ENCODE measurements at places on chromosomes 16 and 17.

- DNase-seq, result no peak
These were observed 10.4 kb downstream of the NHERF1 start for GRCh38 chr17:74758848-74759168.

DNA sequence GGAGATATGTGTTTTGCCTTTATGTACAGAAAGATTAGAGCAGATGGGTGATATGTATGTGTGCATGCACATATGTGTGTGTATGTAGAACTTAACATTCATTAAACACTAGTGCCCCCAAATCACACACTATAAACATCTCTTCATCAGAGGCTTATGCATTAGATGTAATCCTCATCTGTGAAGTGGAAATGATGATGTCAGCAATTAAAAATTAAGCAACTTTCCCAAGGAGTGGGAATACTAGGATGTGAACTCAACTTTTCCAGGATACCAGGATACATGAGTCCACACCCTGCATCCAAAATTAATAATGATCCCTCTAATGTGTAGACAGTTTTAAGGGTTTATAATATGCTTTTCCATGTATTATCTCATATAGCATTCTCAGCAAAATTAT is 127.7 kb upstream of the ADAMTS18 start:
- no peak for DNase-seq

DNA sequence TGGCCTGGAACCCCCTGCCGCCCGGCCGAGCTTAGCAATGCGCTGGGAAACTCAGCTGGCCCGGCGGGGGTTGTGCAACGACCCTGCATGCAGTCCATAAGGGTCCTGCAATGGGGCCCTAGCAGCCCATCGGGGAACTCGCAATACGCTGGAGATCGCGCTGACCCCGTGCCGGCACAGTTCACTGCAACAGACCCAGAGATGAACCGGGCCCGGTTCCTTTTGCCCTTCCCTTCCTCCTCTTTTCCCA is 375 bp downstream of the SLC25A11 start:
- no peak for DNase-seq

- DNase-seq, result no peak
These were observed 53.8 kb downstream of the PRMT7 start for GRCh38 chr16:68364561-68364998.

- no peak for DNase-seq
These were observed 668.8 kb downstream of the WWOX start for GRCh38 chr16:78768226-78768625.

GRCh38 chr16:70772493-70772892 is 28.5 kb downstream of the VAC14 start:
- no peak for DNase-seq

GRCh38 chr17:50835301-50836234 is at the start of gene WFIKKN2:
TSS of gene WFIKKN2 (plus strand) at chr17:50835586. CDS start at chr17:50835938, 352 bp downstream.
- DNase-seq, result no peak

GRCh38 chr16:19130852-19131824 is 17.4 kb downstream of the ITPRIPL2 start:
- peak; percentile 48 for DNase-seq

DNA sequence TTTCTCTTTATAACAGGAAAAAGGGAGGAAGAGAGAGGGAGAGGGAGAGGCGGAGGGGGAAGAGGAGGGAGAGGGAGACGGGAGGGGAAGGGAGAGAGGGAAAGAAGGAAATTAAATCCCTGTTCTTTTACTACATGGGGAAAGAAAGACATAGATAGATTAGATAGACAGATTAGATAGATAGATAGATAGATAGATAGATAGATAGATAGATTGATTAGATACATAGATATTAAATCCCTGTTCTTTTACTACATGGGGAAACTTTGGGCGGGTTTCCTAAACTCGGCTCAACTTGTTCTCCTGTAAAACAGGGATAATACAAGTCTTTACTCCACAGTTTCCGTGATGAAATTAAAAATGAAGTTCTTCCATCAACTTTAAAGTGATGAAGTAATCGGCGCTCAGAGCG is 661 bp downstream of the RFWD3 start:
- DNase-seq, result no peak

DNA sequence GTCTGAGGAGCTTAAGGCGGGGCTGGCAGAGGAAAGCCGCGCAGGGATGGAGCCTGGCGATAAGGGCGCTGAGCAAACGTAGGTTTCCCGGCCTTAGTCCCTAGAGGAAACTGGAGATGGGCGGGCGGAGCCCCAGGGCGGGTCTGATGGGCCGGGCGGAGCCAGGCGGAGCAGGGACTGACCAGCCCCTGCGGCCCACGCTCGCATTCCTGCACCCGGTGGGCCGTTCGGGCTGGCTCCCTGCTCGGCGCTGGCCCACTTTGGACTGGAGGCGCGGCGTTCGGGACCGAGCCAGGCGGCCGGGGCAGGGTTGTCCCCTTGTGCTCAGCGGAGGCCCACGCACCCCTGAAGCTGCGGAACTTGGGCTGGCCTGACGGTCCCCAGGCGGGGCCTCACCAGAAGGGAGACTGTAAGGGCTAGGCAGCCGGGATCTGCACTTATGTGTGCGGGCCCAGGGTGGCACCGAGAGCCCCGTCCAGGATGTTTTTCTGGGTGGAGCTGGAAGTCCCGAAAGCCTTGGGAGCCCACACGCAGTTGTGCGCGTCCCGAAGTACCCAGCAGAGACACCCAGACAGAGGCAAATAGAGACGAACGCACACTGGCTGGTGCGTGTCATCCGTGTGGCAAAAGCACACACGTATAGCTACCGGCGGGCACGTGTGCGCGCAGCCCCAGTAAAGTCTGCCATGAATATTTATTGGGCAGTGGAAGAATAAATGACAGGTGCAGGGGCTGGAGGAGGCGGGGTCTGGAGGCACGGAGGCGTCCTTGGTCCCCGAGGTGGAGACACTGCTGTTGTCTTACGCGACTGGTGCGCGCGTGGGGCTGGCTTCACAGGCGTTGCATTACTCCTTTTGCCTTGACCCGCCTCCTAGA is 1.4 kb downstream of the PYDC1 start:
- DNase-seq, result no peak

DNA sequence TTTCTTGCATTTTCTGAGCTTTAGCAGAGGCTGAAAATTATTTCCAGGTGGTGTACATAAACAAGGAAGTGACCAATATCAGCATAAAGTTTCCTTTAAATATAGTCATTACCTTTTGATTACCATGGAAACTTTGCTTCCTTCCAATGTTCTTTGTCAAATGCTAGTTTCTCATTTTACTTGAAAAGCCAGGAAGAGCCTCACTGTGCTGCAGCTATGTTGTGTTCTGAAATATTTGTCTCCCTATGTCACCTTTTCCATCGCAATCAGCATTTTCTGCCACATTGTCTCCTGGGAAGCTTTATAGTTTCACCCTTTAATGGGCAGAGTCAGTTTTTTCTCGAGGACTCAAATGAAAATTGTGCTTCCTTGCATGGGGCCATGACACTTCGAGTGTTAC is 496.0 kb downstream of the CDH8 start:
- no peak for DNase-seq

- no peak for DNase-seq
These were observed 985 bp upstream of the FZD2 start for GRCh38 chr17:44556166-44556831.

GRCh38 chr17:73288534-73289302 is 23.1 kb downstream of the CDC42EP4 start:
- DNase-seq, result no peak

- no peak for DNase-seq
These were observed 186.7 kb downstream of the RPTOR start for GRCh38 chr17:80731323-80731722.

- DNase-seq, result no peak
These were observed 11.6 kb upstream of the MARCHF10 start for GRCh38 chr17:62819511-62820221.

DNA sequence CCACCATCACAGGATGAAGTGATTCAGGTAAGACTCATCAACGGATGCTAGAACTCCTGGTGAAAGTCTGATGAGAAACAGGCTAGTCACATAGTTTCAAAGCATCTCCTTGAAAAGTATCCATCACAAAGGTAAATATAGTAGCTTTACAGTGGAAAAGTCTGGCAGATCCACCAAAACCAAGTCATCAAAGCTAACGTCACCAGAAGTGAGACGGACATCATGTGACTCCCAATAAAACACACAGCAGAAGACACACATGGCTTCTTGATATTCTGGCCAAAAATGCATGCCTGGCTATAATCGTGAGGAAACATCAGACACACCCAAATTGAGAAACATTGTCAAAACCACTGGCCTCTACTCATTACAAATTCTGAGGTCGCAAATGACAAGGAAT is 17.9 kb upstream of the TRPV3 start:
- no peak for DNase-seq

DNA sequence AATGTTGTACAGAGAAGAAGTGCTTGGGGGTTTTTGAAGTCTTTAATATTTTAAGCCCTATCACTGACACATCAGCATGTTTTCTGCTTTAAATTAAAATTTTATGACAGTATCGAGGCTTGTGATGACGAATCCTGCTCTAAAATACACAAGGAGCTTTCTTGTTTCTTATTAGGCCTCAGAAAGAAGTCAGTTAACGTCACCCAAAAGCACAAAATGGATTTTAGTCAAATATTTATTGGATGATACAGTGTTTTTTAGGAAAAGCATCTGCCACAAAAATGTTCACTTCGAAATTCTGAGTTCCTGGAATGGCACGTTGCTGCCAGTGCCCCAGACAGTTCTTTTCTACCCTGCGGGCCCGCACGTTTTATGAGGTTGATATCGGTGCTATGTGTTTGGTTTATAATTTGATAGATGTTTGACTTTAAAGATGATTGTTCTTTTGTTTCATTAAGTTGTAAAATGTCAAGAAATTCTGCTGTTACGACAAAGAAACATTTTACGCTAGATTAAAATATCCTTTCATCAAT is 57.8 kb downstream of the HLF start:
- no peak for DNase-seq

DNA sequence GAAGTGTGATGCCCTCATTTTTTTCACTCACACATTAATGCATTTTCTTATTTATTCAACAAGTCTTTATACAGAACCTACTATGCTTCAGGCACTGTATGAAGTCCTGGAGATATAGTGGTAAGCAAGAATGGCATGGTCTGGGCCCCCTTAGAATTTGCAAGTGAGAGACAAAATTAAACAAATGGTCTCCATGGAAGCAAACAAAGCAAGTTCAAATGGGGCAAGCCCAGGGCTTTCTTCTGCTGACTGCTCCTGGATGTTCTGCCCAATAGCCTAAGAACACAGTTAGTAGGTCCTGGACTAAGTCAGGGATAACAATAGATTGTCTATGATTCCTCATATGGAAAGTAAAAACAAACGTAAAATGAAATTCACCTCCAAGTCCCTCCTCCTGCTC is 31.3 kb upstream of the DDX52 start:
- no peak for DNase-seq

- DNase-seq, result no peak
These were observed 146.4 kb downstream of the CHD9NB start for GRCh38 chr16:52906281-52906680.

DNA sequence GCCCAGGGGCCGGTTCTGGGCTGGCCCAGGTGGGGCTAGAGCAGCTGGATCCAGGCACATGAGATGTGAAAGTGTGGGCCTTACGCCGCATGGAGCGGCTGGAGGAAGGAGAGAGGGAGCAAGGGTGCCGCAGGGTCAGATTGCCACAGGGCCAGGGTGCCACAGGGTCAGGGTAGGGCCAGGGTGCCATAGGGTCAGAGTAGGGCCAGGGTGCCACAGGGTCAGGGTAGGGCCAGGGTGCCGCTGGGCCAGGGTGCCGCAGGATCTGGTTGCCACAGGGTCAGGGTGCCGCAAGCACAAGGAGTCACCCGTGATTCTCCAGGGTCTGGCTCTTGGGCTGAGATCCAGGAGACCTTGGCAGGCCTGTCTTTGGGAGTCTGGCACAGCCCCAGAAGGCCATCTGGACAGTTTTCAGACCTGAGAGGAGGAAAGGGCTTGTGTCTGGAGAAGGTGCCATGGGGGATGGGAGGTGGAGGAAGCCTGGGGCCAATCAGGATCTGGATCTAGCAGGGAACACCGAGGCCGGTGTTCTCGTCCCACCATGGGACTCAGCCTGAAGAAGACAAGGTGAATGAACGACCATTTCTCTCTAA is 13.1 kb upstream of the LASP1NB start:
- DNase-seq, result no peak

DNA sequence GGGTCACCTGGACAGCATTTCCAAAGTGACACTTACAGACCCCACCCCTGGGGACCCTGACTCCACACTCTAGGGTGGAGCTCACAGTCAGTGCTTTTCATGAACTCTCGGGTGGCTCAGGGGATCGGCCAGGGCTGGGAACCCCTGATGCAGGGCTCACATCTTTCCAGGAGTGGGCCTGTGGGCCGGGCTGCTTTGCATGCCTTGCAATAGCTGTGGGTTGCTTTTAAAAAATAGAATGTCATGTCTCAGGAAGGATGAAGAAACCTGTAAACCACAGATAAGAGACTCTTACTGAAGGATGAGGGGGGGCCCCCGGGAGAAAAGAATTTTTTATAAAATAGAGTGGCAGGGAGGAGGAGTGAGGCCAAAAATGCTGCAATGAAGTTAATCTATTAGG is 40.2 kb downstream of the RBFOX3 start:
- DNase-seq, result no peak

DNA sequence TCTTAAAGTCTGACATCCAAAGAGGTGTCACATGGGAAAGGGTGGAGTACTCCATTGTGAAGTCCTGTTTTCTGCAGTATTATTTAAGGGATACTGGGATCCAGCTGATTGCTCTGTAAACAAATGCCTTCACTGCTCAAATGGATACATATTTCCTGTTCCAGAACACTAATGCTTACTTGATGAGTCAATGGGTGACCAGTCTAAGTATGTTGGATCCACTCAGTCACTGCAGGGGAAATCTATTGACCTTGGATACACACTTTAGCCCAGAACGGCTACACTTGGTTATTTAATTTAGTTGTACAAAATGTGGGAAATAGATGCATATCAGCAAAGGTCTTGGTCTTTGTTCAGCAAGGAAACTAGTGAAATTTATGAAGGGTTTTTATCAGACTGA is 261.4 kb downstream of the MAP2K4 start:
- no peak for DNase-seq

- DNase-seq, result no peak
These were observed 29.0 kb upstream of the RNPS1 start for GRCh38 chr16:2296661-2297505.

DNA sequence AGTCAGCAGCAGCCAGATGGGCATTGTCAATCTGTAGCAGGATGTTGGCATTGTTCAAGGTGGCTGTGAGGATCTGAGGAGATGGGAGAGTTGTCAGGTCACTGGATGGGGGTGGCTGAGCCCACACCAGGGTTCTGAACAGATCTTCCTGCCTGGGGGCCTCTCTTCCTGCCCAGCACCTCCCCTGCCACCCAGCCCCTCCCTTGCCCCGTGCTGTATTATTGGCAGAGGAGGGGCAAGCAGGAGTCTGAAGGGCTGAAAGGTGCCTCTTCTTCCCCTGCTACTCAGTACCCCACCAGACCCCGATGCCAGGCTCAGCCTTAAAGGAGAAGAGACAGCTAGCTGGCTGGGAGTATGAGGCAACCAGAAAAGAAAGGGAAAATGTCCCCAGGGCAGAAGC is 93.0 kb downstream of the GOSR1 start:
- DNase-seq, result no peak

- no peak for DNase-seq
These were observed 92.8 kb downstream of the IRX3 start for GRCh38 chr16:54193665-54194333.

GRCh38 chr17:76925441-76925891 is 57.3 kb downstream of the MGAT5B start:
- DNase-seq, result no peak
